Fibroblast of upper back skin (primary cell): ENCODE measurements at places on chromosomes 5 and 9.

GRCh38 chr5:6713274-6714225, at the start of gene TENT4A:
Gene TENT4A, plus strand, starts transcription at chr5:6713432. Its CDS starts 552 bp downstream, at chr5:6713984.
- no peak for DNase-seq

DNA sequence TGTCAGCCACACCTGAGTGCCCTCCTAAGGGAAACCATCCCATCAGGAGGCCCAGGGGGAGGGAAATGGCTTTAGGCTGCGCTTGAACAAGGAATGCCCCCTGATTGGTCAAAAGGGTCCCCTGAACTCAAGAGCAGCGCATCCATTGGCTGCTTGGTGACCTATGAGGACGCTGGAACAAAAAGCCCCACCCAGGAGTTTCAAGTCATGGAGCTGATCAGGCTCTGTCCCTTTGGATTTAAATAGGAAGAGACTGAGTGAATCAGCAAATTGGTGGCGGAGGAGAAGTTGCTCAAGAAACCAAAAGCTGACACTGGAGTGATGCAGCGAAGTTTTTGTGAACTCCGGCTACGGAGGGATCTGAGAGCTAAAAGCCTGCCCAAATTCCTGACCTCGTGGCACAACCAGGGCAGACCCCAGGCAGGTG, 66.7 kb downstream of the SMIM23 start:
- DNase-seq, result no peak

- peak; percentile 41 for DNase-seq
These were observed 400.2 kb upstream of the SGCD start for GRCh38 chr5:155926766-155927165.

GRCh38 chr9:115025721-115026120, 92.2 kb downstream of the TNC start:
- peak; percentile 41 for DNase-seq

- no peak for DNase-seq
These were observed 27.6 kb downstream of the ZNF622 start for GRCh38 chr5:16437977-16438376.

DNA sequence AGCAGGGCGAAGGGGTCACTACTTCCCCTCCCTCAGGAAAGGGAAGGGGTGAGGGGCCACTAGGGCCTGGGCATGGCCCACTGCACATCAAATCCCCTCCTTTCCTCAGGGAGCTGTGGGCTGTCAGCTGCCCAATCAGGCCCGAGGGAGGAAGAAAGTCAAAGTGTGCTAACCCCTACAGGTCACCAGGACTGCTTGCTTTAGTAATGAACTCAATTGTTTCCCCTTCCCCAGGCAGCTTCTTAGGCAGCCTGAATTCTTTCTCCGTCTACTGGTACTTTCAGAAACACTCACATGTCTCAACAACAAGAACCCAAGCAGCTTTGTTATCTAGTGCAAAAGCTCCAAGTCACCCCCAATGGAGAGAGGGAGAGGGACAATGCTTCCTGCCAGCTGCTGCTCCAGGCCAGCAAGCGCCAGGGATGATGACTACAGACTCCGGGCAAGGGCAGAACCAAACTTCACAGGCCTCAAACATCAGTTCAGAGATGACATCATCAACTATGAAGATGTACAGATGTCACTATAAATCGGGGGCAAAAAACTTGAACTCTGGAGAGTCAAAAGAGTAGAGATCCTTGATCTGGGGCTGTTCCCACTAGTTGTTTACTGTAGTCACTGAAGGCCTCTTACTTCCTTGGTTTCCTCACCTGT, 100.7 kb downstream of the SLIT3 start:
- no peak for DNase-seq

DNA sequence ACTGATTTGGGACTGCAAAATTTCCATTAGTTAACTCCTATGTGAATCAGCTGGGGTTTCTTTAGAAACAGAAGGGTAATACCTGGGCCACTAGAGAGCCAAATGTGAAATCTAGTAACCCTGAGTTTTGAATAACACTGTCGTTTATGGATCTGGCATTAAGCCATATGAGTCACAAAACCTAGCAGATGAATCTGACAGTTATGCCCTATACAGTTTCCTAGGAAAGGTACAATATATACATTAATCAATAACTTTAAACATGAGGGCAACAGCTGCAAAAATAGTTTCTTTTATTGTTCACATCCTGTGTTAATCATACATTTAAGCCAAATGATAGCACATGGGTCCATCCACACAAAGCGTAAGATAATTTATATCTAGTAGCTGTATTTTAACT, 56.9 kb downstream of the PAM start:
- DNase-seq, result peak; percentile 80

- no peak for DNase-seq
These were observed 132.0 kb downstream of the PIK3R1 start for GRCh38 chr5:68347536-68347935.
